ENCODE measurements at places on chromosomes 4 and X.
A peak's percentile ranks its signal among the peaks of the same experiment; 100 is the strongest.

- DNase-seq = no peak
Observed at GRCh38 chr4:91596718-91597117, 707.0 kb upstream of the GRID2 start.

DNA sequence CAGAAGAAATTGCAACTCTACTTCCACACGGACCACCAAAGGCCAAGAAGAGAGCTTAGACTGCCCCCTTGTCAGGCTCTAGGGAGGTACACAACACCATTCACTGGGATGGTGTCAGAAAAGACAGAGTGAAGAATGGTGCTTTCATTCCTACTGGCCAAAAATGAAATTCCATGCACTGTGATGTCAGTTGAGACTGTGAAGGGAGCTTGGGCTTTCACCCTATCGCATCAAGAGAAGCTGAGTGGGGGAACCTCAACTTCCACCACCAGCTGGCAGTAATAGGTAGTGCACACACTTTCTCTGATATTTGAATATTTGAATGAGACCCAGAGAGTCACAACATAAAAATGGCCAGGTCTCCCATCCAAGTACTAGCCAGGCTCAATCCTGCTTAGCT lies 65.9 kb downstream of the ZNF711 start:
- DNase-seq = no peak

GRCh38 chr4:152408514-152409327 lies 127.2 kb downstream of the FBXW7 start:
- DNase-seq = peak; percentile 44

DNA sequence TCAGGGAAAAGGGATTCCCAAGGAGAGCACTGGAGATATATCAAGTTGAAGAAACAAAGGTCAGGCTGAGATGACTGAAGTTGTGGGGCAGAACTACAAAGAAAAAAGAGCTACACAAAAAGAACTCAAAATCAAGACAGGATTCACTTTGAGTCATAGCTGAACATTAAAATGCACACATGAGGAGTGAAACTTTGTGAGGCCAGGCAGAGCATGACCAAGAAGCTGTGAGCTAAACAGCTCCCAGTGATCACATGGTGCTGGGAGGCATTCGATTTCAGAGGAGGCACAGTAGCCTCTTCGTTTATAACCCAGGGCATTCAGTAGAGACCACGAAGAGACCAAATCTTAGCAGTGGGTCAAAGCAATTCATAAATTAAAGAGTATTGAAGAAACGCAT lies 145.3 kb downstream of the ATRX start:
- no peak for DNase-seq

- peak; percentile 82 for DNase-seq
Observed at GRCh38 chr4:54098375-54098774, 1.6 kb upstream of the GSX2 start.

DNA sequence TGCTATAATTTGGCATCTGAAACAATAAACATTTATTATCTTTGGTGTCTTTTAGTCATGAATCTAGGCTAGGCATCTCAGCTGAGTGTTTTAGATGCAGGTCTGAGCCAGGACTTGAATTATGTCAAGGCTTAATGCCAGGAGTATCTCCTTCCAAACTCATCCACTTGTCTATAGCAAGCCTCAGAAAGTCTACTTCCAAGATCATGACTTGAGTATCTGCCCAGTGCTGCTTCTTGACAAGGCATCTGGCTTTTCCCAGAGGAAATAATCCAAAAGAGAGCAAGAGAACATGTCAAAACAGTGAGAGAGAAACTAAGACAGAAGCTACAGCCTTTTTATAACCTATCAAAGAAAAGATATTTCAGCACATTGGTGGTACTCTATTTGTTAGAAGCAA lies 1052.1 kb upstream of the PCDH10 start:
- DNase-seq = peak; percentile 1

Measured in cerebellar cortex (tissue), 1 donor.